ENCODE measurements at places on chromosomes 4 and X. TPM values are rescaled to one million over a fixed set of nuclear protein-coding genes. Genes with fewer than 3 reads are reported as not detected.

The MAGEA2 gene
- not detected for total RNA-seq

The DDX53 gene
- not detected for total RNA-seq

The POU3F4 gene
- not detected for total RNA-seq

The NWD2 gene
- total RNA-seq: not detected

The MGAT4D gene
- total RNA-seq: not detected

The REPS2 gene
- total RNA-seq: not detected

The DNAAF6 gene
- not detected for total RNA-seq

The NSDHL gene
- total RNA-seq: 22.3 TPM

The SPACA5 gene
- total RNA-seq: not detected

The CFP gene
- total RNA-seq: 4.4 TPM

The CNGA1 gene
- total RNA-seq: not detected

The NAP1L3 gene
- 0.57 TPM for total RNA-seq

The ZCCHC12 gene
- total RNA-seq: not detected

The VSIG1 gene
- total RNA-seq: not detected

The LDOC1 gene
- total RNA-seq: 4.4 TPM

The EMCN gene
- not detected for total RNA-seq

The USP38 gene
- 28.7 TPM for total RNA-seq

The SLITRK4 gene
- not detected for total RNA-seq

The XAGE1A gene
- total RNA-seq: not detected

The RASGEF1B gene
- 5.5 TPM for total RNA-seq

The CCSER1 gene
- total RNA-seq: not detected

The FAM184B gene
- not detected for total RNA-seq

The LAP3 gene
- total RNA-seq: 114 TPM
